ENCODE measurements at places on chromosomes 12 and 14.

- no peak for DNase-seq
Measured at GRCh38 chr12:78898416-78898815, 33.8 kb downstream of the SYT1 start.

- no peak for DNase-seq
Measured at GRCh38 chr14:106228541-106229158, 702.3 kb downstream of the TMEM121 start.

DNA sequence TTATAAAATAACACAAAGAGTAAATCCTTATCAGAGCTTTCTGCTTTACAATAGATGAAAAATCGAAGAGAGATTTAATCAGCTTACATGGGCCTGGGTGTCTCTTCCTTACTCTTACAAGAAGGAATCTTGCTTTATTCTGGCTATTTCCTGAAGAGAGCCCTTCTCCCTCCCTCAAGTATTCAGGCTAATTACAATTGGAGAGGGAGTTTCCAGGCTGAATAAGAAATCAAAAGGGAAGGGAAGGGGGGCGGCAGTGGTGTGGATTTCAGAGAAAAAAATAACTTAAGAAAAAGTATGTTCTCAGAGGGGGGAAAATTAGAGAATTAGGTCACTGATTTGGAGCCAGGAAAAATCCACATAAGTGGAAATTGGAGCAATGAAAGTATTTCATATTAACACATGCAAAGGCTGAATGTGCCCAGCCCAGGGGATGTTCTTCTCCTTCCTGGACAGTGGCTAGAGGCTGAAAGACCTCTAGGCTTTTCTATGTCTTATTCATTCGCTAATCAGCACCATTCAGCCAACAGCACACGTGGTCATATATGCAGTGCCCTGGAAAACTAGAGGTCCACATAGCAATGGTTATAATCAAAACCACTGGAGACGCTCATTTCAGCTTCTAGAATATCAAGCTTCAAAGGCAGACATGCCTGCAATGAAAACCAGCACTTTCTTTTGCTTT is 158.9 kb upstream of the BTG1 start:
- no peak for DNase-seq

DNA sequence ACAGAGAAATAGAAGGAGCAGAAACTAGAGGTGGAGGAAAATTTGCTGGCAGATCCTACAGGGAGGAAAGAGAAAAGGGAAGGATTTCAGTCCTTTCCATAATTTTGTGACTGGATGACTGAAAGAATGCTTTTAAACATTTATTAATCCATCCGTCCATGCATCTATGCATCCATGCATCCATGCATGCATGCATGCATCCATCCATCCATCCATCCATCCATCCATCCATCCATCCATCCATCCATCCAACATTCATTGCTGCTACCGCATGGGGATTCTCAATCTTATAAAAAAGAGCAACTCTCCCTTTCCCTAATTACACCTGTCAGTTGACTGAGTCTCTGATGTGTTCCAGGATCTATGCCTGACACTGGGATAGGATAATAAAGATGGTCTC is 55.7 kb upstream of the NR2C1 start:
- DNase-seq: no peak

GRCh38 chr12:57159311-57159710 is 11.9 kb upstream of the LRP1-AS start:
- no peak for DNase-seq

GRCh38 chr12:100061814-100062213 is 77.1 kb upstream of the ANKS1B start:
- no peak for DNase-seq

- no peak for DNase-seq
Measured at GRCh38 chr14:63707216-63707615, 20.6 kb downstream of the SGPP1 start.

DNA sequence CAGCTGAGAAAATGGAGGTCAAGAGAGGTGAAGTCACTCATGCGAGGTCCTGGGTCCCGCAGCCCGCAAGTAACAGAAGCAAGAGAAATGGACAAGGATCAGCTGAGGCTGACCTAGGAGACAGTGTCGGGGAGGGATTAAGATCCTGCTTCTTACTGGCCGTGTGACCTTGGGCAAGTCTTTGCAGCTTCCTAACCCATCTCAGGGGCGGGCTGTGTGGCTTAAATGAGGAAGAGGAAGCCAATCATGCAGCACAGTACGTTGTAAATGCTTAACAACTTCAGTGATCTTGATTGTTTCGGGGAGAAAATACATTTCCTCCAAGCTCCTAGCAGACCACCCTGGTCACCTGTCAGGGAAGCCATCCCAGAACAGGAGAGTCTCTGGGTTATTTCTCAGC is 7.1 kb upstream of the PGF start:
- no peak for DNase-seq

- DNase-seq: no peak
Measured at GRCh38 chr12:29547864-29548263, 50.4 kb upstream of the OVCH1 start.

DNA sequence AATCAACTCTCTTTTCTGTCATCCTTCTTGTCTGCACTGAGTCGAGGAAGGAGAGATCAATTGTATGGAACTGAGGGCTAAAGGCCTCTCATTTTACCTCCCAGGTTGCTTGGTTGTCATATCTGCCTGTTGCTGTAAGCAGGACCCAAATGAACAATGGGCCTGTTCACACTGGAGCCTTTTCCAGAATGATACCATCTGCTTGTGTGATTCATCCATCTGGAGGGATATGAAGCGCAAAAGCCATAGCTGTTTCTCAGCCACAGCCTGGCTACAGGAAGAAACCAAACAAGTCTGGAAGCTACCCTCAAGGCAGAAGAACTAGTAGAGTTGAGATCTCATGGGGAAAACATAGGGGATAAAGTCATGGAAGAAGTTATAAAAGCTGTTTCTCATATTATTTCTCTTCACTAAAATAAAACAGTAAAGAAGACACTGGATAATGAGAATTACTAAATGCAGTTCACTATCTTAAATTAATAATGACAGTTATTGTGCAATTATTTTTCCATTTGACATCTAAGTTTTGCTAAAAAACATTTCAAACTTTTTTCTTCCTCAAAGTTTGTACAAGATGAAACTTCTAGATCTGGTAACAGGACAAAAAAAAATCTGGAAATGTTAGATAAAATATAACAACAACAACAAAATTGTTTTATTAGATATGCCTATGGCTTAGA is 106.3 kb downstream of the SPTSSA start:
- no peak for DNase-seq

GRCh38 chr14:75531660-75532317 is 9.5 kb downstream of the BATF start:
- DNase-seq: no peak

DNA sequence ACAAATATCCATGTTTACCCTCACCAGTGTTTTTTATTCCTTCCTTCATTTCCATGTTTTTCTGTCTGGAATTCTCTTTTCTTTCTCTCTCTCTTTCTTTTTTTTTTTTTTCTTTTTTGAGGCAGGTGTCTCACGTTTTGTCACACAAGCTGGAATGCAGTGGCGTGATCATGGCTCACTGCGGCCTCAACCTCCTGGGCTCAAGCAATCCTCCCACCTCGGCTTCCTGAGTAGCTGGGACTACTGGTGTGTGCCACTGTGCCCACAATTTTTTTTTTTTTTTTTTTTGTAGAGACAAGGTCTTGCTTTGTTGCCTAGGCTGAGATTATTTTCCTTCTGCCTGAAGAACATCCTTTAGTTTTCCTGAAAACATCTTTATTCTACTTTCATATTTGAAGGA is 15.0 kb upstream of the AMIGO2 start:
- DNase-seq: no peak

GRCh38 chr14:59320361-59320760 is 131.9 kb downstream of the DAAM1 start:
- no peak for DNase-seq

DNA sequence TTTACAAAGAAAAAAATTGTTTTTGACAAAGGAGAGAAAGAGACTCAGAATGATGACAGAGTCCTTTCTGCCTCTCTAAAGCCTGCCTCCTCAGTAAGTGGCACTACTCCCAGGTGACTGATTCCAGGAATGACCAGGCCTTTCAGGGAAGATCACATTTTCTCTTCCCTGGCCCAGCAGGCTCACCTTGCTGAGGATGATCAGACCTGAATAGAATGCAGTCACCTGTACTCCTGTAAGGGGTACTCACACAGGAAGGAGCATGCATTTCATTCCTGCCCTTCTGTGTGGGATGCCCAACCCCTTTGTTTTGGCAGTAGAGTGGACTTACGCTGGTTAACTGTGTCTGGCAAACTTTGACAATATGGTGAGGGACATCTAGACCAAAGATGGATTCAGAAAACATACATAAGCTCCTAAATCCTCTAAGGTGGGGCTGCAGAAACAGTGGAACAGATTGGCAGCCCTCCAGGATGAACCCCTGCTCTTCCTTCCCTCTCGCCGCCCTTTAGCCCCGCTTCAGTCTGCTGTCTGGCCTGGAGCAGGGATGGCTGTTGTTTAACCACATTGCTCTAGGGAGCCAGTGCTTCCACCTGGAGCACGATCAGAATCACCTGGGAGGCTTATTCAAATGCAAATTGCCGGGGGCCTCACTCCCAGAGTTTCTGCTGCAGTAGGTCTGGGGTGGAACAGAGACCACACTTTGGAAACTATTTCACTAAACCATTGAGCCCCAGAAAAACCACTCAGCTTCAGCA is 29.8 kb downstream of the ERG28 start:
- no peak for DNase-seq

DNA sequence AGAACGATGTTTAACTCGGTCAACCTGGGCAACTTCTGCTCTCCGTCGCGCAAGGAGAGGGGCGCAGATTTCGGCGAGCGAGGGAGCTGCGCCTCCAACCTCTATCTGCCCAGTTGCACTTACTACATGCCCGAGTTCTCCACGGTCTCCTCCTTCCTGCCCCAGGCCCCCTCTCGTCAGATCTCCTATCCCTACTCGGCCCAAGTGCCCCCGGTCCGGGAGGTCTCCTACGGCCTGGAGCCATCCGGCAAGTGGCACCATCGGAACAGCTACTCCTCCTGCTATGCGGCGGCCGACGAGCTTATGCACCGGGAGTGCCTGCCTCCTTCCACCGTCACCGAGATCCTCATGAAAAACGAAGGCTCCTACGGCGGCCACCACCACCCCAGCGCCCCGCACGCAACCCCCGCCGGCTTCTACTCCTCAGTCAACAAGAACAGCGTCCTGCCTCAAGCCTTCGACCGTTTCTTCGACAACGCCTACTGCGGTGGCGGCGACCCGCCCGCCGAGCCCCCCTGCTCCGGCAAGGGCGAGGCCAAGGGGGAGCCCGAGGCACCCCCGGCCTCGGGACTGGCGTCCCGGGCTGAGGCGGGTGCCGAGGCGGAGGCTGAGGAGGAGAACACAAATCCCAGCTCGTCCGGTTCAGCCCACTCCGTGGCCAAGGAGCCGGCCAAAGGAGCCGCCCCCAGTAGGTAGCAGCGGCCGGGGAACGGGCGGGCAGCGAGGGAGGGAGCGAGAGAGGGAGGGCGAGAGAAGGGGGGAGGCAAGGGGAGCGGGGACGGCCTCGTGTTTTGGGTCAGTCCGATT is 513 bp downstream of the HOXC11 start:
- no peak for DNase-seq

All from stimulated activated CD4-positive, alpha-beta T cell treated with anti-CD3 and anti-CD28 coated beads, Interleukin-12 subunit alpha, Interleukin-12 subunit beta, amount 100 ng/mL, for 24 hours (primary cell).